Stimulated activated CD4-positive, alpha-beta T cell treated with anti-CD3 and anti-CD28 coated beads, Interleukin-12 subunit alpha, Interleukin-12 subunit beta, amount 100 ng/mL, for 4 hours (primary cell): ENCODE measurements at places on chromosomes 7 and 10.

GRCh38 chr7:70730451-70731110 lies 401.4 kb upstream of the GALNT17 start:
- DNase-seq, result no peak

DNA sequence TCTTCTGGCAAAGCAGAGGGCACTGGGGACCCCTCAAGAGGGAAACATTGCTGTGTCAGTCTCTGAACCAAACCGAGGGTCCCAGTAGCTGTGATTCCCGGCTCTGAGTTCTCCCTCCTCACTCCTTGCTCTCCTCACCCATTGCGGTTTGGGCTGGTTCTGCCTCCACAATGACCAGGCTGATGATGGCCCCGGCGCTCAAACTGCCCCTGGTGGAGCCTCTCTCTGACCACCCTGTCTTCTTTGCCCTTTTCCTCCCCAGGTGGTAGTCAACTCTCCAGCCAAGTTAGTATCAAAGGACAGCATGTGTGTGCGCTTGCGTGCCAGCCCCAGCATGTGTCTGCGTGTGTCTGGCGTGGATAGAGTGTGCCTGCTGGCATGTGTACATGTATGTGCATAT lies 17.1 kb downstream of the LDB3 start:
- no peak for DNase-seq

GRCh38 chr10:30378201-30378995 lies 29.3 kb upstream of the MTPAP start:
- no peak for DNase-seq

GRCh38 chr10:27190508-27190907 lies 35.4 kb downstream of the MASTL start:
- no peak for DNase-seq

DNA sequence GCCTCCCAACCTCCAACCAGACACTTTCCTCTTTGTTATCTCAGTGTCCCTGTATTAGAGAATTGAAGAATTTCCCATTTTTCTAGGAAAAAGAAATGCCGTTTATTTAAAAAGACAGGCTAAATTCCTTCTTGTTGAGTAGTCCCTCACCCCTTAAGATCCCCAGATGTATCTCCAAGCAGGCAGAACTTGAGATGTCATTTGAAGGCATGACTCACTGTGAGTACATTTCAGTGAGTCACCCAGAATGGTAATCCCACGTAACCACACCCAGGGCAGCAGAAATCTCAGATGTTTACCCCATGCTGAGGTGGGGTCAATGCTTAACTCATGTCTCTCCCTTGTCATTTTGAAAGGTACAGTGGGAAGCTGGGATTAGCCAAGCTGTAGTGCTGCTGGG lies 4.4 kb downstream of the ZNF655 start:
- DNase-seq, result no peak

DNA sequence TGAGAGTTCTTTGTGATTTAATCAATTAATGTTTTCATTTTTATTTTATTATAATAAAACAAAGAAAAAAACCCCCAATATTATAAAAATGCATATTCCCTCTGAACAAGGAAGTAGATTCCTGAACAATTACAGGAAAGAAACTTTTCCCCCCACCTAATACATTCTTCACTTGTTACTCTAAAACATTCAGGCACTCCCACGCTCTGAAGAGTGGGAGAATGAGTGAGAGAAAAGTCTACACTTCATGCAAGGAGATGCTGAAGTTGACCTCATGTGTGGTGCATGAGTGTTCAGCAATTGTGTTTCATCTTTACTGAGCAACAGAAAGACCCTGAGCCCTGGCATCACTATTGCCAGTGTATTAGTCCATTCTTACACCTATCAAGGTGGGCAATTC lies 244.2 kb upstream of the IGFBP3 start:
- no peak for DNase-seq

DNA sequence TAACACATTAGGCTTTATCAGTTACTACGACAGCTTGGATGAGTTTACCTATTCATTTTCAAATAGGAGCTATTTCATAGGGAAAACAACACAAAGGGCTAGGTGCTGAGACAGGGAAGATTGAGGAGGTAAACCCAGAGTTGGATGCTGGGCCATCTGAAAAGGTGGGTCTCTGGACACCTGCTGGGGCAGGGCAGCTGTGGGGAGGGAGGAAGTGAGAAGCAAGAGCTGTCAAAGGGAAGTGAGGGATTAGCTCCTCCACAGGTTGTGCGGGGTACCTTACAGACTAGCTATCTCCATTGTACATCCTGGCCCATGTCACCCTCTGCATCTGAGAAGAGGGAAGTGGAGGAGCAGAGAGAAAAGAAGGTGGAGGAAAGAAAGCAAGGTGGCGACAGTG lies 48.9 kb downstream of the BLNK start:
- DNase-seq, result no peak

DNA sequence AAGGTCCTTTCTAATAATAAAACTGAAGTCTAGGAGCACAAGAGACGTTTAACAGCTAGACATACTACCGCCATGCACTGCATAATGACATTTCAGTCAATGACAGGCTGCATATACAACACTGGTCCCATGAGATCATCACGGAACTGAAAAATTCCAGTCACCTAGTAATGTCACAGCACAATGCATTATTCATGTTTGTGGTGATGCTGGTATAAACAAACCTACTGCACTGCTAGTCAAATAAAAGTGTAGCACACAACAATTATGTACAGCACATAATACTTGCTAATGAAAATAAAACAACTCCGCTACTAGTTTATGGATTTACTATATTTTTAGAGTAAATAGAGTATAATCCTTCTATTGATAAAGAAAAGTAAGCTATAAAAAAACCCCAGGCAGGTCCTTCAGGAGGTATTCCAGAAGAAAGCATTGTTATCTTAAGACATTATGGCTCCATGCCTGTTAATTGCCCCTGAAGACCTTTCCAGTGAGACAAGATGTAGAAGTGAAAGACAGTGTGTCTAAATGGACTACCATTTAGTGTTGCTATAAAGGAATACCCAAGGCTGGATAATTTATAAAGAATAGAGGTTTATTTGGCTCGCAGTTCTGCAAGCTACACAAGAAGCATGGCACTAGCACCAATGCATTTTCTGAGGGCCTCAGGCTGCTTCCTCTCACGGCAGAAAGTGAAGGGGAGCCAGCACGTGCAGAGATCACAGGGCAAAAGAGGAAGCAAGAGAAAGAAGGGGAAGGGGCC lies 47.1 kb downstream of the HIBADH start:
- DNase-seq, result no peak
